Hematopoietic multipotent progenitor cell (in vitro differentiated cells): ENCODE measurements at places on chromosomes 12 and 14. TPM values are rescaled to one million over a fixed set of nuclear protein-coding genes. Genes with fewer than 3 reads are reported as not detected.

OVCH1 gene
- not detected for total RNA-seq

SLC4A8 gene
- 5.1 TPM for total RNA-seq

TRMT5 gene
- total RNA-seq: 2.7 TPM

GNB3 gene
- 1.9 TPM for total RNA-seq

GPR132 gene
- 13.5 TPM for total RNA-seq

RAD51AP1 gene
- 2.2 TPM for total RNA-seq

GRCh38 chr12:39300799-39301198 lies 142.1 kb downstream of the KIF21A start:
- DNase-seq: no peak

- no peak for DNase-seq
Observed at GRCh38 chr12:109541413-109541726, 31.9 kb downstream of the MMAB start.

DNA sequence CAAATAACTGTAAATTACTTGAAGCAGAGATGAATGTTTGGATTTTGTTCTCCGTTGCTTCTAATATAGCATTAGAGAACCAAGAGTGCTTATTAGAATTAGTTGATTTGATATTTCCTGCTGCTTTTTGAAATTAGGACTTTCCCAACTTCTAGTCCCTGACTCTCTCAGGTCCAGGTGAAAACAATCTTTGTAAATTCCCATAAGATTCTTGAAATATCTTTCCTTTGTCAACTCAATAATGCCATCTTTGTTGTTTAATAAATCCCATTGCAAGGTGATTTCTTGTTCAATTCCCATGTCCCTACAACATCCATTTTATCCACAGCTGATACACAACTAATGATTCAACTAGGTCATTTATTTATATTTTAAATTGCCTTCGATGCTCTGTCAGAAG lies at the start of gene OR4K2:
Gene OR4K2, plus strand, starts transcription at position 301 of the 400 bp plus-strand sequence. CDS start 1,126 bp downstream, outside the sequence.
- no peak for DNase-seq

DNA sequence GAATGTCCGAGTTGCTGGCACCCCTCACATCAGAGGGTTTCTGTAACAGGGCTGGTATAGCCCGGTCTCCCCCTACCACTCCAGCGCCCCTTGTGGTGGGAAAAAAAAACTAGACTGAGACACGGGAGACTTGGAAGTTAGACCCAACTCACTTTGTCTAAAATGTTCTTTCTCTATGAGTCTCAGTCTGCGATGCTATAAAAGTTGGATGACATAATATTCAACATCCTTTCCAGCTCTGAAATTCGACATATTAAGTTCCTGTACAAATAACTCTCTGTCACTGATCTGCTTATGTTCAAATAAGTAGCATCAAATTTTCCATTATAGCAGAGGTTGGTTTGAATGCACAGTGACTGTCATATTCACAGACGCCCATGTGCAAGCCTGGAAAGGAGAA lies 25.7 kb upstream of the TC2N start:
- DNase-seq: peak; percentile 64

DNA sequence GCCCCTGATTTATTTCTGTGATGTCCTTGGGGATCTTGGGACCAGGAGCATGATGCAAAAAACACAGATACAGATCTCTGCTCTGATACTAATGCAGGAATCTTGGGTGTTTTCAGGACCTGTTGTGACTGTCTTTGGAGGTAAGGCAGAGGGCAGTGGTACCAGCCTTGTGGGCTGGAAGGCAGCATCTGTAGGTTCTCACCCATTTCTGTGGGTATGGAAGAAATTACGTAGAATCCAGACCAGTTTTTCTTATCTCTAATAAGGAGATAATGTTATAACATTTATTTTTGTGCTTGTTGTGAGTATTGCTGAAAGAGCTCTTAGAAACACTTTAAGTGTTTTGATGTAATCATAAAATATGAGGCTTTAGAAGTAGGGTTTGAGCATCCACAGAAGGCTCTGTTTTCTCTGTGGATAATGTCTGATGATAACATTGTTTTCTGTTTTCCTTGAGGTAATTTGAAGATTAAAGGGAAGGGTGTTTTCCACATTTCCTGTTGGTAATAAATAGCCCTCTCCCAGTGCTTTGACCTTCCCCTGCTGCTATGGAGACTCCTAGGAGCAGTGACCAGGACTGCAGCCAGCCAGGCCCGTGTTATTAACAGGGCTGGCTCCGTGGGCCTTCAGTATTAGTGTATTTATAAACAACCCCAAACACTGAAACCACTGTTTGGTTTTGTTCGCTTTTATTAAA lies 9.4 kb upstream of the DCP1B start:
- no peak for DNase-seq

GRCh38 chr12:1606021-1606622 lies 11.7 kb upstream of the FBXL14 start:
- peak; percentile 69 for DNase-seq

DNA sequence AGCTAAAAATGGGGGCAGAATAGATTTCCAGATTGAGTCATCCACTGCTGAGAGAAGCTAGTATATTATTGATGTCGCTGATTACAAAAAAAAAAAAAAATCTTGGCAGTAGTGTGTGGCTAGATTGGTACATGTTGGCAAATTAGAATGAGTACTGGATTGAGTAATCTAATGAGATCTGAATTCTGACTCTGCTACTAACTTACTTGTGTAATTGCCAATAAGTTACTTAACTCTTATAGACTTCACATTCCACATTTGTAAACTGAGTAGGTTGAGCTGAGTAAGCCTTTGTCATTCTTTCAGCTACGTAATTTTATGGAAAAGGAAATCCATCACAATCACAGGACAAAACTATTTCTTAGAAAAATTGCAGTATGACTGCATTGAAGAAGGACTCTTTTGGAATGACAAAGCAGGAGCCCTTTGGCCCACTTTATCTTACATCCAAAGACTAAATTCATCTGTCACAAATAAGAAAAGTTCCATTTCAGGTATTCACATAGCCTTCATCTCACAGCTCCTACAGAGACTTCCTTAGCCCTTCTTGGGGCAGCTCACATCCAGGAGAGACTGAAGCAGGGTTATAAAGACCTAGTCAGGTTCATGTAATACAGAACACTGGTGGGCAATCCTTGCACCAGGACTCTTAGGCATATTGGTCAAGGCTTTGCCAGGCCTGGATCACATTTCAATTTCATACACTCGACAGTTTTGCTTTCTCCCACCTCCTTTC lies 197.3 kb upstream of the CPNE8 start:
- DNase-seq: no peak

DNA sequence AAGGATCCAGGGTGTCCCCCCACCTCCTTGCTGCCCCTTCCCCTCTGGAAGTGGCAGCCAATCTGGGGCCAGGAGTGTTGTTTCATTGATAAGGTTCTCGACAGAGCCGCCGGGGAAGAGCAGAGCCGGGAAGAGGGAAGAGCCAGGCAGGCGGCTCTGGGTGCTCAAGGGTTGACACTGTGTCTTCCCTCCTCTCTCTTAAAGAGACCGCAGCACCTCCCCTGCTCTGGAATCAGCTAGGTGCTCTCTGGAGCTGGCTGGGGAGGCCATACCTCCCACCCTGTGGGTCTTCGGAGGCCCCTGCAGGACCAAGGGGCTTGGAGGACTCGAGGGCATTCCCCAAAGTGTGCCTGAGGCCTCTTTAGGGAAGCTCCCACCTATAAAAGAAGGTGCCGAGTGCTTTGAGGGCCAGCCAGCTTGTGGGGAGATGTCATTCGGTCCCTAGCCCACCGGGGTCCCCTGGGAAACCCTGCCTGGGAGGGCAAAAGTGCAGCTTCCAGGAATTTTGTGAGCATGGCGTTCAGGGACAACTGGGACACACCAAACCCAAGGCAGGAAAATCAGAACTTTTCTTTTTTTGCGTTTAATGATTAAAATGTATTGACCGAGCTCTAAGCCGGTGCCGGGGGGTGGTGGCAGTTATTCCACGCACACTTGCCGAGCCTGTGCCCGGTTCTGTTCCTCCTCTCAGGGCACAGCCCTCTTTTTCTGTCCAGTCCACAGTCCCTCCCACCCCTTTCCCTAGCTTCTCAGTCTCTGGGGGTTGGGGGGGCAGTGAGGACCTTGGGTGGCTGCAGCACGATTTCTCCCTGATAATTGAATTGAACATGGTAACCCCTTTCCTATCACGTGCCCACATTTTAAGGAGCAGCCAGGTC lies 3.0 kb downstream of the SETD1B start:
- DNase-seq: no peak

DNA sequence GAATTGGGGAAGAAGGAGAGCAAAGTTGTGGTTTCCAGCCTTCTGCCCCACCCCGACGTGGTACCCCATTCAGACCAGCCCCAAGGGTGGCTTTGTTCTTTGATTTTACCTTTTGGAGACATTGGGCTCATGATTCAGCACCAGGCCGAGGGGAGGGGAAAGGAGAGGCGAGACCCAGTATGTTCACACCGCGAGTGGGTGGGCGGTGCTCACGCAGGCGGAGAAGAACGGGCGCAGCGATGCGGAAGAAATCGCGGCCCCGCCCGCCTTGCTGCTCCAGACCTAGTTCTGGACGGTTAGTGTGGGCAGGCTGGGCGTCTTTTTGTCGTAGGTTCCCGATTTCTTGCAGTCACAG lies 963 bp downstream of the ATL1 start:
- peak; percentile 87 for DNase-seq

DNA sequence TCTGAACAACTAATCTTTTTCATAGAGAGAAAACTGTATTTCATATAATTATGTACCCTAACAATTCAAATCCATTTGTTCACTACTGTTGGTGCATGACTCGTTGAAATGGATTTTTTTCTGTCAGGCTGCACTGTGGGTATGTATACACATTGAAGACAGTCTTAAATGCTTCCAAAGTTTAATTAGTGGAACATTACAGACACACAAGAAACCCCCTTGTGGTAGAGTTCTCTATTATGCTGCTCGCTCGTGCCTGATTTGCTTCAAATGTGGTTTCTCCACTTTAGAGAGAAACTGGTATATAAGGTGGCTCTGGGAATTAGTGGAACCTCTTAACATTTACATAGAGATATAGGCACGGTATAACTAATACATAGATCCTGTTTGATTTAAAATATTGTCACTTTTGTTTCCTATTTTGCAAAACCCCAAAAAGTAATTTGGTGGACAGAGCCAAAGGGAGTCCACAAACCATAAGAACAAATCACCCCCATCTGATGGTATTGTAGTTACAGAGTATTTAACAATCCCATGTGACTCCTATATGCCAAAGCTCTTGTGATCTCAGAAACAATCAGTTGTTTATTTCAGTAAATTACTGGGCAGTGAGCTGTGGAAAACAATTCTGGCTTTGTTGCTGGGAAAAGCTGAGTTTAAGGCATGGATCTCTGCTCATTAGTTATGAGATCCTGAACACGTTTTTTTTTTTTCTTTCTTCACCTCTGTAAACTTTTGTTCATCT lies 159.5 kb downstream of the BRMS1L start:
- no peak for DNase-seq
